Liver (tissue), 10 donors: ENCODE measurements at places on chromosomes 6 and 20.

GRCh38 chr20:36304786-36305495 is 1.2 kb upstream of the DLGAP4 start:
- H3K36me3 ChIP-seq: no peaks in the 10 kb centered on the region
- peaks cover 5% of the 10 kb centered on the region for H3K4me1 ChIP-seq
- H3K4me3 ChIP-seq: no peak overlapping the region
- no peak for DNase-seq
- H3K27me3 ChIP-seq: peaks cover 23% of the 10 kb centered on the region
- no peak overlapping the region for H3K27ac ChIP-seq

DNA sequence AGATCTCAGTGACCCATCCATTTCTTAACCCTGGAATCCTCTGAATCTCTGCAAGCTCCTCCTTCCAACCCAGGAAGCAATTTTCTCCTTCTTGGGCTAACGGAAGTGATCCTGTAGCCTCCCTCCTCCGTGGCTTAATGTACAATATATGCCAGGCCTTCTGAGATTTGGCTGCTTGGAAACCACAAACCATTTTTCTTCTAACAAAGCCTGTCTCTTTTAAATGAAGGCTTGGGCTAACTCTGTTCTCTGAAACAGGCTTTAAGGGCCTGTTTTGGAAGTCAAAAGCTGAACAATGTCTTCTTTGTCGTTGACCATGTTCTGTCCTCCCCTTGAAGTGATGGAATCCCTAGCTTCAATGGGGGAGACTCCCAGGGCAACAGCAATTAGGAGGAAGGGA is 14.9 kb downstream of the FYN start:
- H3K27ac ChIP-seq: no peak overlapping the region
- no peaks in the 10 kb centered on the region for H3K4me1 ChIP-seq
- H3K27me3 ChIP-seq: no peaks in the 10 kb centered on the region
- H3K36me3 ChIP-seq: no peaks in the 10 kb centered on the region
- no peak for DNase-seq
- H3K4me3 ChIP-seq: no peak overlapping the region

- H3K4me3 ChIP-seq: no peak overlapping the region
- no peaks in the 10 kb centered on the region for H3K27me3 ChIP-seq
- no peaks in the 10 kb centered on the region for H3K4me1 ChIP-seq
- no peak for DNase-seq
- no peaks in the 10 kb centered on the region for H3K36me3 ChIP-seq
Measured at GRCh38 chr6:137191670-137192069, 18.2 kb upstream of the IL22RA2 start.

DNA sequence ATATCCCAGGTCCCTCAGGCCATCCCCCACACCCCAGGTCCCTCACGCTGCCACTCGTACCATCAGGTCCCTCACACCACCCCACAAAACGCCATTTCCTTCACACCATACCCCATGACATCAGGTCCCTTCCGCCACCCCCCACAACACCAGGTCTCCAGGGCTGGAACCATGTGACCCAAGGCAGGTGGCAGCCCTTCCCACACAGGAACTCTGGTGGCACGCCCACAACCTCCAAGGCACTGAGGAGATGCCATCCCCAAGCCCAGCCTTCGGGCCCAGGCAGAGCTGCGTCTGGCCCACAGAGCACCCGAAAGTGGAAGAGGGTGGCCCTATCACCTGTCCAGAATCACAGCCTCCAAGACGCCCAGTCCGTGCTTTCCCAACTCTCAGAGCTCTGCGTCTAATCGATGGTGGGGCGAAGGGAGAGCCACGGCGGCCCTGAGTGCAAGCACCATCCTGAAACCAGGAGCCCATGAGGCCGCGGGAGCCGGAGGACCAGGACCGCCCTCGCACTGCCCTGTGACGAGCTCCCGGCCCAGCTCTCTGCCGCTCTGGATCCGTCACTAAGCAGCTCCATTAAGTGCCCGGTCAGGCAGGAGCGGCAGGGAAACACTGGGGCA is 12.7 kb downstream of the TAF4 start:
- no peak overlapping the region for H3K4me3 ChIP-seq
- no peak overlapping the region for H3K27ac ChIP-seq
- H3K36me3 ChIP-seq: no peaks in the 10 kb centered on the region

GRCh38 chr6:98686008-98686601 is 148.3 kb upstream of the POU3F2 start:
- H3K4me3 ChIP-seq: no peak overlapping the region
- H3K27ac ChIP-seq: no peak overlapping the region
- DNase-seq: no peak
- no peaks in the 10 kb centered on the region for H3K4me1 ChIP-seq
- no peaks in the 10 kb centered on the region for H3K27me3 ChIP-seq
- no peaks in the 10 kb centered on the region for H3K36me3 ChIP-seq
